Non-pigmented ciliary epithelial cell (primary cell): ENCODE measurements at places on chromosomes 1 and 21.
A peak's percentile ranks its signal among the peaks of the same experiment; 100 is the strongest.

GRCh38 chr1:109971559-109971958, 13.0 kb upstream of the AHCYL1 start:
- DNase-seq, result no peak

DNA sequence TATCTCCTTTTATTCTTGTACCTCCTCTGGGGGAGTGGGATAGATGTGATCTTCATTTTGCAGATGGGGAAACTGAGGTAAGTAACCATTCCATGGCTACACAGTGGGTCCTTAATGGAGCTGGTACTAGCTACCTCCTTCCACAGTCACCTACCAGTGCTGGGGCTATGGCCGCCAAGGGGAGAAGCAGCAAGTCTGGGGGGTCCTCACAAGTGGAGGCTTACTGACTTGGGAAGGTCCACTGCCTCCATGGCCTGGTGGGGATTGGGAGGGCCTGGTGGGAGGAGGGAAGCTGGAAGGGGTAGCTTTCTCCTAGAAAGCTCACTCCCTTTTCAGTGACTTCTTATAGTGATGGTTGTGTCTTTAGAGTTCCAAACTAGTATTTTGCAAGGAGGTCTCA, 5.9 kb upstream of the FOXO6 start:
- DNase-seq, result no peak

- no peak for DNase-seq
Measured at GRCh38 chr1:3767328-3767925, 5.1 kb upstream of the SMIM1 start.

- no peak for DNase-seq
Measured at GRCh38 chr1:97947695-97948094, 26.9 kb upstream of the DPYD start.

DNA sequence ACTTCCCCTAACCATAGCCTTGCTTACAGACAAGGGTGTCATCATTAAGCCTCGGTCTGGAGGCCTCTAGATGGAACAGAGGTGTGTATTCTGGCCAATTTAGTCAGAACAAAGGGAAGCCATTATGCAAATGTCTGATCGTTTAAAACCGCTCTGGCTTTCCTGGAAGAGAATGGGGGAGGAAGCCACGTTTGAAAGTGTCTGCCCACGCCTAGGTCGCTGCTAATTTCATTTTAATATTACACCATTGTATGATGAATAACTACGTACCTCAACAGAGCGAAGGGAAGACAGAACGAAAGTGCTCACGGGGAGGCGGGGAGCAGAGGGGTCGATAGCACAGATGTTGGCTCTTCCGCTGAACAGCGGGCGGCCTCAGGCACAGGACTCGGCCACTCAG, 41.1 kb upstream of the CSF3R start:
- DNase-seq, result no peak

- no peak for DNase-seq
Measured at GRCh38 chr21:33883118-33883517, 32.5 kb downstream of the ATP5PO start.

GRCh38 chr1:205396967-205397616, 24.8 kb downstream of the LEMD1 start:
- peak; percentile 22 for DNase-seq

- DNase-seq, result no peak
Measured at GRCh38 chr21:43355925-43356289, 71.0 kb downstream of the SIK1 start.

DNA sequence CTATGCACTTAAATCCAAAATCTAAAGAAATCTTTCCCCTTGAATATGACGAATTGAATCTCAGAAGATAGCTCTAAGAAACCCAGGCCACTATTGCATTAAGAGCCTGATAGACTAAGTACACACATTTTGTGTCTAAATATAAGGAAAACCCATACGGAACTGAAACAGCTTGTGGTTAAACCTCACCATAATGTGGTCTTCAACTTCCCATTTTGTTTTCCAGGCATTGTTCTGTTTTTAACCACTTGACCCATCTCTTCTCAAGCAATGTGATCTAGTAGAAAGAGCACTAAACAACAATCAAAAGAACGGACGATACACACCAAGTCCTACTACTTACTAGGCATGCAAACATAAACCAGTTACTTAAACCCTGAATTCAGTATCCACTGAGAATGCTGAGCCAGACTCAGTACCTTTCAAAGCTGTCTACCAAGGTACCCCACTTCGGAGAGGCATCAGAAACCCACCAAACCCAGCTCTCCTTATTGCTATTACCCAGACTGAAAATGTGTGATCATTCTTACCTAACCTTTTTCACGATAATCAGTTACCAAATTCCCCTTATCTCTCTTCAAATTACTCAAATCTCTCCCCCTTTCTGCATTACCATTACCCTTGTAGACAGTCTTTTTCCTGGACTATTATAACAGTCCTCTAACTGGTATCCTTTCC, 12.8 kb downstream of the OTUD7B start:
- DNase-seq, result no peak

DNA sequence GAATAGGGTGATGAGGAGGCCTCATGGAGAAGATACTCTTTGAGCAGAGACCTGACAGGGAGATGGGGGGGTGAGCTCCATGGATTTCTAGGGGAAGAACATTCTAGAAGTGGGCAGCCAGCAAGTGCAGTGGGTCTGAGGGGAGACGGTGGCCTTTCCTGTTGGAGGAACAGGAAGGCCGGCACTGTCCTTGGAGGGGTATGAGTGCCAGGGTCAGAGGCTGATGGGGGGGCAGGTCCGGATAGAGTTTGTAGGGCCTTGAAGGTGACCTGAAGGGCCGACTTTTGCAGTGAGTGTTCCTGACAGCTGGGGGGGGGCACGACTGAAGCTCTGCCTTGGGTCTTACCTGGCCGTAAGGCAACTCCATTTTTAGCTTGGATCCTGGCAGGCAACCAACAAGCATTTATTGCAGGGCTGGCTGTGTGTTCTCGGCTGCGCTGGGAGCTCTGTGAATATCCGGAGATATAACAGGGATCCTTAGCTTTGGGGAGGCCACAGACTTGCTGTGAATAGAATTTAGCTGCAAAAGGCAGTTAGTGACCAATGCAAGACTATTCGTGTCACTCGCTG, 130.6 kb downstream of the MRPS6 start:
- no peak for DNase-seq

DNA sequence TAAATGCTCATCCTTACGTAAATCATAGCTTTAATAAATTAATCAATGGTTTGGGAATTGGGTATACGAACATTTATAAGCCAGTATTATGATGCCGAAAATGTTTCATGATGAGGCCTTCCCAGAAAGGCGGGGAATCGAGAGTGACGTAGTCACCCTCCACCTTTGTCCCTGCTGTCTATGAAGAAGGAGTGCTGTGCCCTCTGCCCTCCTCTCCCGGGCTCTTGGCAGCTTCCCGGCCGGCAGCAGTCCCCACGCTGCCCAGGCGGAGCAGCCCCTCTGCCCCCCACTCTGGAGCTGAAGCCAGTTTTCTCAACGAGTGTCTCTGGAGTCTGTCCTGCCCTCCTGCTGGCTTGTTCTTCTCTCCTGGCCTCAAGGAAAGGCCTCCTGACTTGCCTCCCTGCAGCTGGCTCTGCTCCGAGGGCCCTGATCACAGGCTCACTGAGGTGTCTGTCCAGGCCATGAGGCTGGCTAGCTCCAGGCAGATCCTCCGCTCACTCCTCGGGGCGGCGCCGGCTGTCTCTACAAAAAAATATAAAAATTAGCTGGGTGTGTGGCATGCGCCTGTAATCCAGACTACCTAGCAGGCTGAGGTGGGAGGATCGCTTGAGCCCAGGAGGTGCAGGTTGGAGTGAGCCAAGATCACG, 150.7 kb upstream of the COL6A1 start:
- no peak for DNase-seq

DNA sequence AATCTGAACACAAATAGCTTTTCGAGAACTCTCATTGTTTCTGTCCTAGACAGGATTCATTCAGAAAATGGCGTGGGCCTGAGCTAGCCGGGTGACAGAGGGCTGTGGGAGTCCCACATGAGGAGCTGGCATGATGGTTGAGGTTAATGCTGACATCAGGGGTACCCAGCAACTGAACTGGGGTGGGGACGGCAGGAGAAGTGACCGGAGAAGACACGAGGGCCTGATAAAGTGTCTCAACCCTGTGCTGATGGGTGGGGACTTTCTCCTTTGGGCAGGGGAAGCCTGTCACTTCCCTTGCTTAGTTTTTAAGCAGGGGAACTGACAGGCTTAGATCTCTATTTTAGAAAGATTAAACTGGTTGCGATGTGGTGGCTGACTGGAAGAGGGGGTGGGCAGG, 14.6 kb downstream of the CHIT1 start:
- DNase-seq, result no peak

DNA sequence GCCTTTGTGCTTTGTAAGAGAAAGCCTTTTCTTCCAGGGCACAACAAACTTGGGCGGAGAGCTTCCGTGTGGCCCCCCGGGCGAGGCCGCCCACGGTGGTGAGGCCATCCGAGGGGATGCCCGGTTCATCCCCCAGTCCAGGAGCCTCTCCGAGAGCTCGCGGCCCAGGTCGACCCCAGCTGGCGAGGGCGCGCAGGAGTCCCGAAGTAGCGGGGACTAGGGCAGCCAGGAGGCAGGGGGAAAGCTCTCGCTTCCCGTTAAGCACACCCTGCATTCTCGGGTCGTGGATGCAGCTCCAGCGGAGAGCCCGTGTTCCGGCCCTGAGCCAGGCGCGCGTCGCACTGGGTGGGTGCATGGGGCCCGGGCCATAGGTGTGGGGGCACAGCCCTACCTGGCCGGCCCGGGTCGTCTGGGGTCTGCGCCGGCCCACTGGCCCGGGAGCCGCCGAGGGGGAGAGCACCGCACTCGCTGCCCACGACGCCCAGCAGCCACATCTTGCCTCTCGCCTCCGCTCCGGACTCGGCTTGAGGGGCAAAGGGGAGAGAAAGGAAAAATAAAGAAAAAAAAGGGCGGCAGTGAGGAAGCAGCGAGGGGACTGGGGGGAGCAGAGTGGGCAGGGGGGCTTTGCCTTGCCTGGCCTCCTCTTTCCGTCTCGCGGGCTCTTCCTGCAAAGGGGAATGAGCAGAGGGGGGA, 1.8 kb downstream of the RNF220 start:
- DNase-seq, result no peak

GRCh38 chr1:160570840-160571239, 8.5 kb downstream of the CD84 start:
- DNase-seq, result no peak

DNA sequence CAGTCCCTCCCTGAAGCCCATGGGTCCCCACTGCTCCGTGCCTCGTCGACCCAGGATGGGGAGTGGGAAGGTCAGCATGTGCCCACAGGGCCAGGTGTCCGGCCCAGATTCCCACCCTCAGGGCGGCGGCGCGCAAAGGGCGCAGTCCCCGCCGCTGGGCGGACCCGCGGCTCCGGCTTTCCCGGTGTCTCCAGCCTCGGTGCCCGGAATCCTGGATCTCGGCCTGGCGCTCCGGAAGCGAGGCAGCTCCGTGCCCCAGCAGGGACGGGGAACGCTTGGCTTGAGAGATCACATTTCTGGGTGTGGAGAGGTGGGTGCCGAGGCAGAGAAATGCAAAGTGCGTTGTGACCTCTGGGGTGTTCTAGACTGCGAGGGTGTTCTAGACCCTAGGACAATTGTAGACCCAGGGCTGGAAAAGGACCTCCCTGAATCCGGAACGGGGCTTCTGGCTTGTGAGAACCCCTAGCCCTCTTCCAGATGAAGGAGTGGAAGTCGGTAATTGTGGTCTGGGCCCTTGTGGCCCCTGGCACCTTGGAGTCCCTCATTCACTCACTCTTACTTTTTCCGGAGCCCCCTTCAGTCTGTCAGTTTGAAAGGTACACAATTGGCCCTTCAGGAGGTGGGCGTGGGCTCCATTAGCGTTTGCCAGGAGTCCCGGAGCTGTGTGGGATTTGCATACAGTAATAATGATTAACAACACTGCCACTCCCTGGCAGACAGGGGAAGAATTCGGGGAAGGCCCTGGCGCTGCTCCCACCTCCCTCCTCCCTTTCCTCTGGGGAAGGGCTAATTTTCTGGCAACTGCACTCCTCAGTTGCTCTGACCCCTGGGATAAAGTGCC, 1.6 kb upstream of the KCND3 start:
- no peak for DNase-seq

DNA sequence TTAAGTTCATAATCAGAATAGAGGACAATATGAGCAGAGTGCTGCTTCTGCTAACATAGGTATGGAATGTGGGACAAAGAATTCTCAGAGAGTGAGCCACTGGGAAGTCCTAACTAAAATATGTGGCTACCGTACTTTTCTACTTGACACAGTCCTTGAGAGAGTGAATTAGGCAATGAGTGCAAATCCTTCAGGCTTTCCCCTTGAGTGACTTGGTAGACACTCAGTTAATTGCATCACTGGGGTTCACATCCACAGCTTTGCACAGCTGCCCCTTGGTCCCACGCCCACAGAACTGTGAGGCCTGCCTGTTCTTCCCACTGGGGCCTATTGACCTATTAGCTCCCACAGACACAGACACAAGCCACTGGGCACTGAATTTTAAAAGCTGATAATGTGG, 40.5 kb upstream of the PAXBP1 start:
- DNase-seq, result no peak

DNA sequence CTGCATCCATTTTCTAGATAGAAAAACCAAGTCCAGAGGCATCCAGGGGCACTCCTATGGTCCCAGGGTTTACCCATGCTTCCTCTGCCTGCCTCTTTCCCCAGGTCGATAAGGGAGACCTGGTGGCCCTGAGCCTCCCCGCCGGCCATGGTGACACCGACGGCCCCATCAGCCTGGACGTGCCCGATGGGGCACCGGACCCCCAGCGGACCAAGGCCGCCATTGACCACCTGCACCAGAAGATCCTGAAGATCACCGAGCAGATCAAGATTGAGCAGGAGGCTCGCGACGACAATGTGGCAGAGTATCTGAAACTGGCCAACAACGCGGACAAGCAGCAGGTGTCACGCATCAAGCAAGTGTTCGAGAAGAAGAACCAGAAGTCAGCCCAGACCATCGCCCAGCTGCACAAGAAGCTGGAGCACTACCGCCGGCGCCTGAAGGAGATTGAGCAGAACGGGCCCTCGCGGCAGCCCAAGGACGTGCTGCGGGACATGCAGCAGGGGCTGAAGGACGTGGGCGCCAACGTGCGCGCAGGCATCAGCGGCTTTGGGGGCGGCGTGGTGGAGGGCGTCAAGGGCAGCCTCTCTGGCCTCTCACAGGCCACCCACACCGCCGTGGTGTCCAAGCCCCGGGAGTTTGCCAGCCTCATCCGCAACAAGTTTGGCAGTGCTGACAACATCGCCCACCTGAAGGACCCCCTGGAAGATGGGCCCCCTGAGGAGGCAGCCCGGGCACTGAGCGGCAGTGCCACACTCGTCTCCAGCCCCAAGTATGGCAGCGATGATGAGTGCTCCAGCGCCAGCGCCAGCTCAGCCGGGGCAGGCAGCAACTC, 41.3 kb downstream of the TMCC2 start:
- no peak for DNase-seq
